ENCODE measurements at places on chromosomes 12 and 14.

DNA sequence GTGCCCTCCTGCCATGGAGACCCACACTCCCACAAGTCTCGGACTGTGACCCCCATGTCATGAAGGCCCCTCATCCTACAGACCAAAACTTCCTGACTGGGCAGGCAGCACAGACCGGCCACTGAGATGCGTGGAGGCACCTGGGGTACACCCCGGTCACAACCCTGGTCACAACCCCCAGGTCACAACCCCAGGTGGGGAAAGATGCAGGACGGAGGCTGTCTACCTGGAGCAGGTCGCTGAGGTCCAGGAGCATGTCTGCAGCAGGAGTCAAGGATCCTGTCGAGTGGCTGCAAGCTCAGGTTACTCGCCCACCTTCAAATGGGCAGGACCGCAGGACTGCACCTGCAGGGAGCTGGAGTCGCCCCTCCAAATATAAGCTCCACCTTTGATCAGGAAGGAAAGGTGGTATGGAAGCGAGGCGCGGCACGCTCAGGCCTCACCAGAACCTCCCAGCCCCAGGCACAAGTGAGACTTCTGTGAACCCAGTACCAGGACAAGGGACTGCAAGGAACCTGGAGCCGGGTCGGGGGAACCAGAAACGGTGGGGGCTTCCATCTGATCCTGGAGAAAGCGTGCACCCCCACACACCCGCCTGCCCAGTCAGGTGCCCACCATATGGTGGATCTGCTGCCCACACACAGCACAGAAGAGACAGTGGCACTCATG lies 8.1 kb downstream of the BTBD6 start:
- no peak for DNase-seq

DNA sequence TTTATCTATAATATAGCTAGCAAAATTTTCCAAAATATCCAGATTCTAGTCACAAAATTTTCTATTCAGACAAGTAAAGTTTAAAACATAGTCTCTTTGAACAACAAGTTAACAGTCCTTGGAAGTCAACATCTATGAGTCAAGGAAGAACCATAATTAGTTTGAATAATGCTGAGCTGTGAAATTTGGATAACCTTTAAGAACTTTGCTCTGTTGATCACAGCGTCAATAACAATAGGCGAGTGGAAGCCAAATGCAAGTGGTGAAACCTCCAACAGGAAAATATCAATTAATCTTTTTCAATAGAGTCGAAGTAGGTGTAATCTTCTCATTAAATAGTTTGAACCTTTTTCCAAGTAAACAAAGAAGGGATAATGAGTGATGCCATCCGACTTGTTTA lies 466.6 kb downstream of the FOXG1 start:
- DNase-seq: no peak

DNA sequence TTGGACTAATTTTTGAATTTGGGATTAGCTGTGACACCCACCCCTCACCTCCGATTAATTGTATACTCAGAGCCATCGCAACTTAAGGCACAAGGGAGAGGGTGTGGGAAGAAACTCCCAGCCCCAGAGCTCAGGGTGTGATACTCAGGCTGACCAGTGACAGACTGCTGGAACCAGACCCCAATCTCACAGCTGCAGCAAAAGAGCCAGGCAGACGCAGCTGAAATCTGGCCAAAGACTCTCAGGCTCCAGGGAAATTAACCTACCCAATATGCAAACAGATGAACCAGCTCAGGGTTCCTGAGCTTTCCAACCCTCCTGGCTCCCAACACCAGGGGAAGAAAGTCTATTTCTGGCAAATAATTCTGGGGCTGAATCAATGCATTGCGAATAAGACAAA lies 30.5 kb downstream of the ANAPC7 start:
- no peak for DNase-seq

DNA sequence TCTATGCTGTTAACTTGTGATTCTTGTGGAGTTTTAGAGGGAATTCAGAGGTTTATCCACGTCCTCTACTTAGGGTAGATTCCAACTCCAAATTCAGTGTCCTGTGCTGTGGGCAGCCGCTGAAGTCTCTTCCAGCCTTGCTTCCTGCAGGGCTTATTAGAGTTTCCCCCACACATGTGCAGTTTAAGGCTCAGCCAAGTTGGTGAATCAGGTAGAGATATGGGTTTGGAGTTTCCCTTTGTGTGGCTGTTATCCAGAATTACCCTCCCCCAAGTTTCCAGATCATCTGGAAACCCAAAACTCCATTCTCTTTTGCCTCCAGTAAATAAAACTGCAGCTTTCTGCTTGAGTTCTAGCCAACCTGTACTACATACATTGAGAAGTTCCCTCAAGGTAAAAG lies 853.7 kb downstream of the GALC start:
- peak; percentile 26 for DNase-seq

- DNase-seq: peak; percentile 92
Measured at GRCh38 chr12:110543252-110543959, 39.7 kb downstream of the PPTC7 start.
